ENCODE measurements at places on chromosomes 5 and 9.

GRCh38 chr9:11726659-11727058, 966.5 kb upstream of the TYRP1 start:
- DNase-seq: no peak

- DNase-seq: no peak
Observed at GRCh38 chr9:132241483-132241839, 79.6 kb downstream of the NTNG2 start.

DNA sequence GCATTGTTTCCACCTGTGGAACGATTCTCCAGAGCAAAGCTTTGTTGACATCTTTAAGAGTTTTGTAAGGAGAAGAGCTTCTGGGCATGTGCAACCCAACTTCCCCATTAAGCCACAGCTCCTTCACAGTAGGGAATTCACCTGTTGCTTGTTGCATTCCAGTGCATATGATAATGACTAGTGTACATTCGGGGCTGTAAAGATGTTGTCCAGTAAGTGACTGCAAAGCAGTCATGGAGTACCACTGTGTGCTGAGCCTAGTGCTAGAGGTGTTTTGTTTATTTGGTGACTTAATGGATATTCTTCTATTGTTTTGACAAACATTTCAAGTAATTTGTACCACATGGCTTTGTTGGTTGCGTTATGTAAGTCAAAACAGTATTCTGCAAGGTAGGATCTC, 12.8 kb downstream of the UGCG start:
- DNase-seq: no peak

DNA sequence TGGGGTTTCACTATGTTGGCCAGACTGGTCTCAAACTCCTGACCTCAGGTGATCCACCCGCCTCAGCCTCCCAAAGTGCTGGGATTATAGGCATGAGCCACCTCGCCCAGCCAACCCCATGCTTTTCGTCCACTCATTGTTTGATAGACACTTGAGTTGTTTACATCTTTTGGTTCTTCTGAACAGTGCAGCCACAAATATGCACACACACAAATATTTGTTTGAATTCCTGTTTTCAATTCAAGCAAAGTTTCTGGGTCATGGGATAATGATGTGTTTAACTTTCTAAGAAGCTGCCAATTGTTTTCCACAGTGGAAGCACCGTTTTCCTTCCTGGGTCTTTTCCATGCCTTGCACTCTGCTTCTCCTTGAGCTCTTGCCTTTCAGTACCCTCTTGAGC, 6.8 kb upstream of the PAEP start:
- DNase-seq: no peak

- DNase-seq: no peak
Observed at GRCh38 chr9:126886034-126886822, 25.8 kb downstream of the ZBTB34 start.

GRCh38 chr9:120616966-120617935, 37.3 kb upstream of the CDK5RAP2 start:
- DNase-seq: no peak

- no peak for DNase-seq
Observed at GRCh38 chr5:181031716-181032115, 8.3 kb upstream of the BTNL9 start.

- no peak for DNase-seq
Observed at GRCh38 chr5:86500947-86501346, 116.8 kb upstream of the COX7C start.

- DNase-seq: no peak
Observed at GRCh38 chr9:87639949-87640348, 86.0 kb upstream of the CTSL start.

GRCh38 chr5:111278858-111279504, 54.8 kb downstream of the CAMK4 start:
- peak; percentile 84 for DNase-seq

GRCh38 chr5:157233515-157233914, 32.4 kb upstream of the CYFIP2 start:
- DNase-seq: no peak

DNA sequence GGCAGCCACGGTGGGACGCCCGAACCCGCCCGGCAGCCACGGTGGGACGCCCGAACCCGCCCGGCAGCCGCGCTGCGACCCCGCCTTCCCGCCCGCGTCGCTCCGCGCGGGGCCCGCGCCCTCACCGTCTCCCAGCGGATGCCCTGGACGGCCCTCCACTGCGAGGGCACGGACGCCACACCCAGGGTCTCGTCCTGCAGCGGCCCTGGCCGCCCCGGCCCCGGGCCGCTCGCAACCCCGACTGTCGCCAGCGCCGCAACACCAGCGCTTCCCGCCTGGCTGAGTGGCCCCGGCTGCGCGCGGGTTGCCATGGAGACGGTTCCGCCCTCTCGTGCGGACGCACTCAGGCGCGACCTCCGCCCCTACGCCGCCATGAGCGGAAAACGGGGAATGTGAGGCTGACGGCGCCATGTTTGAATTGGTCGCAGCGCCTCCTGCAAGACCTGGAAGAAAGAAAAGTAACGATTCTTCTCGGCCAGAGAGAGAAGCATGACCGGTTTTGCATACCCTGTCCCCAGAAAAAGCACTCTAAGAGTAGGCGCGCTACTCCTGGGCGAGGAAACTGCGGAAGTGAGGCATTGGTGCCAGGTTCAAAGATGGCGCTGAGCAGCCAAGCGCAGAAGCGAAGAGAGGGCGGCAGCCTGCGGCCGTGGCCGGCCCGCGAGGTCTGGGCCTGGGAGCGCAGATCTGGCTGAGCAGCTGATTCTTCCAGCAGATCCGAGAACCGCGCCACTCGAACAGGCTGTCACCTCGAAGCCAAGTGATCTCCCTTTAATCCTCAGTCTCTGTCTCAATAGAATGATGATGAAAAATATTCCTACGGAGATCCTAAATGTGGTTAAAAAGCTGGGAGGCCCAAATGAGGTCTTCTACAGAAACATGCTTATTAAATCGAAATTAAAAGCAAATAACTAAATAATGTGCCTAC, at the start of gene DYNC2I2:
TSS of gene DYNC2I2 (minus strand) at position 432 of the 928 bp plus-strand sequence. CDS start at position 311, 121 bp downstream.
- peak; percentile 93 for DNase-seq

DNA sequence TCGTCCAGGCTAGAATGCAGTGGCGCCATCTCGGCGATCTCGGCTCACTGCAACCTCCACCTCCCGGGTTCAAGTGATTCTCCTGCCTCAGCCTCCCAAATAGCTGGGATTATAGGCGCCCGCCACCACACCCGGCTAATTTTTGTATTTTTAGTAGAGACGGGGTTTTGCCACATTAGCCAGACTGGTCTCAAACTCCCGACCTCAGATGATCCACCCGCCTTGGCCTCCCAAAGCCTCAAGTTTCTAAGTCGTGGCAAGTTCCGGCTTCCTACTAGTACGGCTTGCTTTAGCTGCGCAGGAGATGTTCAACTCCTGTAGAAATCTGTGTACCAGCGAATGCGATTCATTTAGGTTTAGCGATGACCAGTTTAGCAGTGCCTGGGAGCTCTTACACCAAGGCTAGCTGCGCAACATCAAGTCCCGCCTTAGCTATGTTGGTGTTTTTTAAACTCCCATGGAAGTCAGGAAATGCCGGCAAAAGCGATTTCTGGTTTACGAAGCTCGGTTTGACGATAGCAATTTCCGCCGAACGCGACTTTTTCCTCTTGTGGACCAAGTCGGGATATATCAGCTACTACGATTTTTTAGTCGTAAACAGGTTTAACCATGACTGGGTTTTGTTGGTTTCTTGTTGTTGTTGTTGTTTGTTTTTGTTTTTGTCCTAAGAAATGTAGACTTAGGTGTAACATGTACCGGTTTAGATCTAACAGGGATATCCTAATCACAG, 46.4 kb downstream of the ANXA2R start:
- DNase-seq: peak; percentile 31

- no peak for DNase-seq
Observed at GRCh38 chr5:168734620-168735300, 155.6 kb upstream of the PANK3 start.

DNA sequence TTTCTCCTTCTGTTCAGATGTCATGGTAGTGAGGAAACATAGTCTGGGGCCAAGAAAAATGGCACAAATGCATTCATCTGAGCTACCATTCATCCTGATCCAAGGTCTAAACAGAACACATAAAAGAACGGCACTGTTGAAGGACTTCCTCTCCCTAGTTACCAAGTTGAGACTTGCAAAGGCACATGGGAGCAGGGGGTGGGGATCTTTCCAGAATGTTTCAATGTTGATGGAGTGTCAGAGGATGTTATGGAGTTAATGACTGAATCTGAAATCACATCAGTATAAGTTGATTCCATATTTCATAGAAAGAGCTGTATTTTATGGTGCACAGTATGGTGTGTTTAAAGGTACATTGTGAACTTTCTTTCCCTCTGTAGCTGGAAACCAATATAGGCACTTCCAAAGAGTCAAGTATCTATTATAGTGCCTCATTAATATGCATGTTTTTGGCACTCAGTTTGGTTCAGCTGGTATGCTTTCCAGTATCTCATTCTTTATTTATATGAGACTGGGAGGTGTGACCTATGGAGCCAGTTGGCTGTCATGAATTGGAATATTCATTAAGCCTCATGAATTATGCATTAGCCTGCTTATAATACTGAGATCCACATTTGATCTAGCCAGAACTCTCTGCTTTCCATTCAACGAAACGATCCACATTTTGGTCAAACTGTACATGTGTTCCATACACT, 603.0 kb downstream of the NR2F1-AS1 start:
- DNase-seq: no peak

DNA sequence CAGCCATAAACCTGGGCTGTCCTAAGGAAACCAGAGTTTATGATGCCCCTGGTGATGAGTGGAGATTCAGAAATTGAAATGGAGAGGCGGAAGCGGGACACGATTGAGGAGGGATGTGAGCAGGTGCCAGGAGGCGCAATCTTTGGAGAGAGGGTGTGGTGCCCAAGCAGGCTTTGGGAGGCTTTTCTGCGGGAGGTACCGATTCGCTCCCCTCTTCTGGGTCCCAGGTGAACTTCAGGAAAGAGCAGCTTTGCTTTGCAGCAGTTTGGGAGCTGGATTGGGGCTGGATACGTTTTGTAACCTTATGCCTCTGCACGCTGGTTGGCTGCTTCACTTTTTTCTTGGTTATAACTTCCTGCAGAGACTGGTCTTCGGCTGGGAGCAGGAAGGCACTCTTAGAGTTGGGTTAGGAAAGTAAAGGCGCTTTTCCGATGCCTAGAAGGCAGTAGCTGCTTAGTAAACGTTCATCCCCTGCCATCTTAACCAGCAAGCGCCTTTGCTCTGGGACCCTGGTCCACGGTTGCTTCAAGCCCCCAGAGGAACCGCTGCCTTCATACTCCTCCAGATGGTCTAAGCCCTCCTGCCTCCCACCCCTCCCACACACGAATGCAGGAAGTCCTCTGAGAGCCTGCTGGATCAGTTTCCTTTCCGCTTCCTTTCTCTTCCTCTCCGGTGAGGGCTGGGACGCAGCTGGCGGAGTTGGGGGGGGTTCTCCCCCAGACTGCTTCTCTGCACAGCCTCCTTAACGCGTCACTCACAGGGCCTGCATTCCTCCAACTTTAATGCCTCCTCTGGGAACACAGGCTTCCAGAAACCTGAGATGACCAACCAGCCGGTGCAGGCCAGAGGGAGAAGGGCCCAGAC, 15.2 kb upstream of the NEK6 start:
- DNase-seq: no peak

DNA sequence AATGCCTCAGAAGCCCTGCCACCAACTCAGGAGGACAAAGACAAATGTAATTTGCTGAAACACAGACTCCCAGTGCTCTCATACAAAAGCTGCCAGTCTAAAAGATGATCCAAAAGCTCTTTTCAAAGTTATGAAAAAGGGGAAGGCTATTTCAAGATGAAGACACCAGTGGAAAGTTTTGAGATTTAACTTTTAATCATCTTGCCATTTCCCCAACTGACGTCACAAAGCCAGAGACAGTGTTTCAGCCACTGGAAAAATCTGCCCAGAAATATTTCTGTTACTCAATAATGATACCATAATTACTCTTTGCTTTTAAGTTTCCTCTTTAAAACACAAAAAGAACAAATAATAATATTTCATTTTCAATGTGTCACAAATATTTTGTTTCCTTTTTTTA, 20.9 kb downstream of the ENG start:
- no peak for DNase-seq

DNA sequence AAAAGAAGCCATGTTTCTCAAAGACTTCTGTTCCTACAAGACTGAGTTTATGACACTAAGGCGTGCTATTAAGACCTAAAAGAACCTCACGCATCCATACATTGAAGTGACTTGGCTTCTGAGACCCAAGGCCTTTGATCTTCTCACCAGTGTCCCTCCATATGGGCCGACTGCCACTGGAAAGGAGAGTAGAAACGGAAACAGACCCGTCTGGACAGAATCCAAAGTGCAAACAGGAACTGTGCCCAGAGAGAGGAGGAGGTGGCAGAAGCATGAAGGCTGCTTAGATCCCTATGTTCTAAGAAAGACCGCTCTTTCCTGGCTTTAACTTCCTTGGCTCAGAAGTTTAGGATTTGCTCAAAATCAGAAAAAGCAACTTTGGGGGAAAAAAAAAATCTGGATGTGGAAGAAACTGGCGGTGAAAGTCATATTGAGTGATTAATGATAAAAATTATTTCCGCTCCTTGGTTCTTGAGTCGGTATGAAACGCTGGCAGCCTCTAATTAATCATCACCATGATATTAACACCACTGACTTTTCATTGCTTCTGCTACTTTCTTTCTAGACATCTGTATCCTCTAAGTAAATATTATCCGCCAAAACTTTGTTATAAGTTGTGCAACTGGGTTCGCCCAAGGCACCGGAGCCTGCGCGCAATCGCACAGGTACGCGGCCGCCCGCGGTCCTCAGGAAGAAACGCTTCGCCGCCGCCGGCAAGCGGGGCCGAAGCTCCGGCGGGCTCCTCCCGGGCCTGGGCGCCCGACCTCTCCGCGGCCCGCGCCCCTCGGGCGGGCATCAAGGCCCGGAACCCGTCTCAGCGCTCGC, 726 bp downstream of the DAP start:
- no peak for DNase-seq

- no peak for DNase-seq
Observed at GRCh38 chr9:128098297-128099230, 29.0 kb downstream of the PTGES2 start.

- no peak for DNase-seq
Observed at GRCh38 chr5:38695021-38695958, 138.8 kb upstream of the LIFR start.

DNA sequence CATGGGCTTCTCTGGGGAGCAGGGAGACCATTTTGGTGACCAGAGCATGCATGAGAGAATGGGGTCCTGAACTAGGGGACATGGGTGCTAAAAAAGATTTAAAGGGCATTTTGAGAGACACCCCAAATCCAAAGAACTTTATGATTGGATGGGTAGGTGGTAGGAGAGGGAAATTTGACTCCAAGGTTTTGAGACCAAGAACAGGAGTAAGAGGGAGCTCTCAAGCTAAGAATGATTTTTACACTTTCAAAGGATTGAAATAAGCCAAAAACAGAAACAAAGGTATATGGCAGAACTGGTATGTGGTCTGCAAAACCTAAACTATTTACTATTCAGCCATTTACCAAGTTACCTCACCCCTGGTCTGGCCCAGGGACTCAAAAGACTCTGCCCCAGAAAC, 318.2 kb upstream of the CLINT1 start:
- no peak for DNase-seq

GRCh38 chr5:137113939-137114338, 385.2 kb downstream of the SPOCK1 start:
- DNase-seq: no peak

- no peak for DNase-seq
Observed at GRCh38 chr5:10637944-10638343, 74.1 kb downstream of the ANKRD33B start.
